Activated B cell treated with CpG ODN at 0.5 μM for 24 hours (primary cell): ENCODE measurements at places on chromosomes 2 and 18.

DNA sequence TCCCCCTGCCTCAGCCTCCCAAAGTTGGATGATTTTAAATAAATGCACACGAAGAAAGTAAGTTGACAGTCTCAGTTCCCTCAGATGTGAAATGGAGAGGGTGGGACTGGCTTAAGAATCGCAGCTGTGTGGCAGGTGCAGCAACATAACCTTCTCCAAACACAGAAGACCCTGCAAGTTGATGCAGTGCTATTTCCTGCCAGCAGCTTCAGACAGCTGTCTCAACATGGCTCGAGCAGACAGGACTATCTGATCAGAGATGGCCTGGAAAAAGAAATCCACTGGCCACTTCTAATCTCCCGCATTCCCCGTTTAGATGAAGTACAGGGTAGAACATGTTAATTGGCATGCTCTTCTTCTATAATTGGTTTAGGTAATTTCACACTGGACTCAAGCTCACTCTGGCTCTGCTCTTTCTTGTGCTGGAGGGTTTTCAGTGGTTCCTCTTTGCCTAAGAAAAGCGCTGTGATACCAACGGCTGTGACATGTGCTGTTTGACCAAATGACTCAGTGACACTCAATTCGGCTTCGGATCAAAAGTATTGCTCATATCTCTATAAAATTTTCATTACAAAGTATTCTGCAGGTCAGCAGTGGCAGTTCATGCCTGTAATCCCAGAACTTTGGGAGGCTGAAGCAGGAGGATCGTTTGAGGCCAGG is 40.2 kb downstream of the MYOM1 start:
- no peak for DNase-seq

DNA sequence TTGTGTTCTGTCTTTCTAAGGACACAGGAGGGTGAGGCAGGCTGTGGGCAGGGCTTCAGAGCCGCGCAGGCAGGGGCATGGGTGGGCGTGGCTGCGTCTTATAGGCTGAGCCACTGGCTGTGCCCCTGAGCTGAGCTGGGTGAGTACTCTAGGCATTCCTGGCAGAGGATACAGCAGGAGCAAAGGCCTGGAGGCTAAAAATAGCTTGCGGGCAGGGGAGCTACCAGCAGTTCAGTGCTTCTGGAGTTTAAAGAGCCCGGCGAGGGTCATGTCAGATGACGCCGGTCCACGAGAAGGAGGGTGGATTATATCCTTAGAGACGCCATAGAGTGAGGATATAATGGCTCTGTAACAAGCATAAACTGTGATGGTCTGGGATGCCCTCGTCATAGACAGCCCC is 31.5 kb upstream of the PDIA6 start:
- DNase-seq, result no peak

DNA sequence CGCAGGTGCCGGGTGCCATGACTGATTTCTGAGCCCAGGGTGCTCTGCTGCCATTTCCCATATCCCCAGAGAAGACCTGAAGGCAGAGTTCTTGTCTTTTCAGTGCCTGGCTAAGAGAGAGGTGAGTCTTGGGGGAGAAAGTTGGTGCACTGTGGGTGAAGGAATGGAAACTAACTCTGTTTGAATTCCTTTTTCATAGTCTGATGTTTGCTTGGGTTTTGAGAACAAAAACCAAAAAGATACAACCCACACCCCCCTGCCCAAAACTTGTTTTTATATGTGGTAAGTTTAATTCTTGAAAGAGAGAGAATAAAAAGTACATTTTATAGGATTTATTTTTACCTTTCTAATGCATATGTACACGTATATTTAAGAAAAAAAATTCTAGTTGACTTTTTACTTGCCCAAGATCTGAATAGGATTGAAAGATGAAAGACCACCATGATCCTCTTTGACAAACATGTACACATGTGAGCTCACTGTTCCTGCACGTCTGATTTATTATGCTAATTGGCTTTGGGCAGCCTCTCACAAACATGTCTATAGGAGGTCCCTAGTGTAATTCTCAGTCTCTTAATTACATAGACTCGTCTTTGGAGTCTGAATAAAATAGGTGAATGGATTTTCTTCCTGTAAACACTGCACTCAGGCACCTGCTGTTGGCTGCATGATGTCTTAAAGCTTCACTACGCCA is 46.3 kb downstream of the ARL4C start:
- DNase-seq, result no peak

DNA sequence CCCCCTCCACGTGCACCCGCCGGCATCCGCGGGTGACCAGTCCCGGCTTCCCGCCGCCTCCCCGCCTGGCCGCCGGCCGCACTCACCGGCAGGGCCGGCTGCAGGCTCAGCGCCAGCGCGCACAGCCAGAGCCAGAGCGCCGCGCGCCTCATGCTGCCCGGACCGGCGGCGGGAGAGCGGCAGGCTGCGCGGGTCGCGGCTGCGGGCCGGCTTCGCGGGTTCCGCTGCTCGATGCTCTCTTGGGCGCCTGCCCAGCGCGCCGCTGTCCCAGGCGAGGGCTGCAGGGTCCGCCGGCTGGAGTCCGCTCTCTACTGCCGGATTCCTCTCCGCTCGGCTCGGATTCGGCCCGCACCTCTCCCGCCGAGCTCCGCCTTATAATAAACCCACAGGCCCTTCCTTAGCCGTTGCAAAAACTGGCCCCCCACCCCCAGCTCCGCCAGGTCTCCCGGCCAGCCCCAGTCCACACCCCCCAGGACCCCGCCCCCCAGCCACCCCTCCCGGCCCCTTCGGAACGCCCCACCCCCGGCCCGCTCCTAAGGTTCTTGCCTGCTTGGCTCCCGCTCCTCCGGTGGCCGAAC is at the start of gene SDC1:
TSS of gene SDC1 (minus strand) at position 415 of the 578 bp plus-strand sequence. CDS start at position 152, 263 bp downstream.
- no peak for DNase-seq

- no peak for DNase-seq
These were observed 1.2 kb upstream of the ST6GAL2 start for GRCh38 chr2:106886916-106887758.

- no peak for DNase-seq
These were observed 96.3 kb upstream of the TMEM18 start for GRCh38 chr2:773256-774160.

- DNase-seq, result no peak
These were observed 40.1 kb downstream of the AGPS start for GRCh38 chr2:177432703-177433102.

GRCh38 chr2:175432021-175432420 is 250.5 kb upstream of the ATP5MC3 start:
- DNase-seq, result no peak

DNA sequence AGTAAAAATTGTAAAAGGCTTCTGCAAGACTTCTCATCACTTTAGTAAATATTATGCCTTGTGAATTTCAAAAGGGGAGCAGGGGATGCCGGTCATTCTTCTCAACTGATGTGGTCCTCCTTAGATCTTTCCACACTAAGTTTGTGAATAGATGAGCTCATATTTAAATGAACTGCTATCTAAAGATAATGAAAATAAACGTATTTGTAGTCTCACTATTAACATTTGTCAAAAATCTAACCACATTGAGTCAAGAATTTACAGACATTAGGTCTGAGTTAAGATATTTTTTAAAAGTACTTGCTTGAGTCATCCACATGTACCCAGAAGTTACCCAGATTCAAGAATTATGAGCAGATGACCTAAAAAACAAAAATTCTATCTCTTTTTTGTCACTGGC is 6.5 kb downstream of the PRPF40A start:
- no peak for DNase-seq

DNA sequence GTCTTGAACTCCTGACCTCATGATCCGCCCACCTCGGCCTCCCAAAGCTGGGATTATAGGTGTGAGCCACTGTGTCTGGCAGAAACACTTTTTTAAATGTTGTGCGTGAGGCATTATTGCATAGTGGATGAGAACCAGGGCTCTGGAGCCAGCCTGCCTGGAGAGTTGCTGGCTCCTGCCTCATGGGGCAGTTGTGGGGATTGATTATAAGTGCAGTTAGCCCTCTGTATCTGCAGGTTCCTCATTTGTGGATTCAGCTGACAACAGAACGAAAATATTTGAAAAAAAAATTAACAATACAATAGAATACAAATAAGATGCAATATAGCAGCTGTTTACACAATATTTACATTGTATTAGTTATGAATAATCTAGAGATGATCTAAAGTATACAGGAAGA is 129.4 kb upstream of the EML6 start:
- no peak for DNase-seq

GRCh38 chr2:109185821-109186570 is 57.0 kb downstream of the SH3RF3 start:
- DNase-seq, result no peak

GRCh38 chr18:56652802-56653201 is 1.6 kb downstream of the WDR7 start:
- DNase-seq, result no peak

DNA sequence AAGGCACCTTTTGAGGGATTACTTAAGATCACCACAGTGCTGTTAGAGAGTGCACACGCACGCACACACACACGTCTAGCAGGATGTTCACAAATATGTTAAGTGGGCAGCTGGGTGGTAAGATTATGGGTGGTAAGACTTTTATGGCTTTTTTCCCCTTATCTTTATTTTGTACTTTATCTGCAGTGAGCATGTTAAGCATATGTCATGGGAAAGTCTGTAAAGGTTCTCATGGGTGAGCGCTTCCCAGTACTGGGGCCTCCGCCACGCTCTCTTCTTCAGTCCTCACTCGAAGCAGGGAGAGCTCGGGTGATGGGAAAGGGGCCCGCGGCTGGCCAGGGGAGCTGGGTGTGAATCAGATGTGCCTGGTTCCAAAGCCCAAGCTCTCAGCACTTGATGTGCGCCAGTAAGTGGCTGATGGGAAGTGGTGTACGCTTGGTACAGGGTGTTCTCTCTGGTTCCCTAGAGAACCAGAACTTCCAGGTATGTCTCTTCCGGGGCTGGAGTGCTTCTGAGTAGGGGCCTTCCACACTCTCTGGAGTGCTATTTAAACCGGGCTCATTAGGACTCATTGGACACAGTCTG is 83.9 kb upstream of the YWHAQ start:
- no peak for DNase-seq

- no peak for DNase-seq
These were observed 101.6 kb upstream of the MAP4K3 start for GRCh38 chr2:39538718-39539117.

DNA sequence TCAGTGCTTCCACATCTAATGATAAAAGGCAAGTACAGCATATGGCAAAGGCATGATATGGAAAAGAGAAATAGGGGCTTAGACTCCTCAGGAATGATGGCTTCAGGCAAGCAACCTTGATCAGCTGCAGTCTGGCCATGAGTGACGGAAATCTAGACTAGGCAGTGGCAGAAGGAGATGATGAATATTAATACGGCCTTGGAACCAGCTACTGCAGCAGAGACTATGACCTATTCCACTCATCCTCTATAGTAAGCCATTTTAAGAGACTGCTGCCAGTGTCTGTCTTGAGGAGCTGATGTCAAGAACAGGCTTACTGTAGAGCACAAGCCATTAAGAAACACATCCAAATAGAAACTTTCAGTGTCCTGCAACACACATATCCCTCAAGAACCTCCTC is 23.7 kb downstream of the ASXL2 start:
- DNase-seq, result no peak

GRCh38 chr2:25400169-25400568 is 58.4 kb upstream of the DNMT3A start:
- no peak for DNase-seq

DNA sequence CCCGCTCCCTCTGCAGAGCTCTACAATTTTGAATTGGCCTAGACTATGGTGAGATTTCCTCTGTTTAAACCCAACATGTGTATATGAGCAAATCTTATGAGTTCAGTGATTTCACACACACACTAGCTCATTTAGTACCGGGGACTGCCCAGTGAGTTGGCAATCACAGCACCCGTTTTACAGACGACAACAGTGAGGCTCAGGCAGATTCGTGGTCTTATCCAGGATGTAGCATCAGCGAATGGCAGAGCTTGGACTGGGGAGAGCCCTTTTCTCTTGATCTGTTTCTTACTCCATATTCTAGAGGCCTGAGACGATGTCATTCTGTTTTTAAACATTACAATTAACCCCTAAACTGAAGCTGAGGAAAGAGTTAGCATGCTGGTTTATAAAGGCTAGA is 419.9 kb downstream of the NBAS start:
- no peak for DNase-seq

DNA sequence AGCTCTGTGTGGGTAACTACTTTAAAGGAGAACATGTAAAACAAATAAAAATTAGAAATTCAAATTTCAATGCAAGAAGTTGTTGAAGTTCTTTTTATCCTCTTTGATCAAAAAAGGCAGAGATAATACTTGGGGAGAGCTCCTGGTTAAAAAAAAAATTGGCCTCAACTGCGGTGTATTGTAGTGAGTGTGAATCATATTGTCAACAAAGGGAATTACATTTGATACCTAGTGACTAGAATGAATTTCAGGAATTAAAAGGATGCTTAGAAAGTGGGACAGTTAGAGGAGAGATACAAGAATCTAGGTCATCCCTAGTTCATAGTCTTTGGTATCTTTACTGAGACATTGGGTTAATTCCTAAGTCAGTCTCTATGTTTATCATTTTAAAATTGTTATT is 473.0 kb downstream of the CCDC85A start:
- no peak for DNase-seq

DNA sequence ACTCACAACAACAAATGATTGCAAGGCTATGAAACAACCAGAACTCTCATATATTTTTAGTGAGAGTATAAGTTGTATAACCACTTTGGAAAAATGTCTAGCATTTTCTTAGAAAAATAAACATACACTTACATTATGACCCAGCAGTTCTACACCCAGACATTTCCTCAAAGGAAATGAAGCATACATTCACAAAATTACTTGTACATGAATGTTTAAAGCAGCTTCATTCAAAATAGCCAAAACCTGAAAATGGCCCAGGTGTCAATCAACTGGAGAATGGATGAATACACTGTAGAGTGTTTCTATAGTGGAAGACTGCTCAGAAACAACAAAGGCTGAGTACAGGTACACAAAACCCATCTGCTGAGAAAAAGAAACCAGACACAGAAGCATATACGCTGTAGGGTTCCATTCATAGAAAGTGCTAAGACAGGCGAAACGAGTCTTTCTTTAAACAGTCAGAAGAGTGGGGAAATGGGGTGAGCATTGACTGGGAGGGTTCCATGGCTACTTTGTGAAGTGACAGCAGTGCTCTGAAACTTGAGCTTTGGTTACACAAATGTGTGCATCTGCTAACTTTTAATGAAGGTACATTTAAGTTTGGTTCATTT is 799.0 kb downstream of the DCDC2C start:
- no peak for DNase-seq

- no peak for DNase-seq
These were observed 101.3 kb downstream of the LOXHD1 start for GRCh38 chr18:46555724-46556123.

DNA sequence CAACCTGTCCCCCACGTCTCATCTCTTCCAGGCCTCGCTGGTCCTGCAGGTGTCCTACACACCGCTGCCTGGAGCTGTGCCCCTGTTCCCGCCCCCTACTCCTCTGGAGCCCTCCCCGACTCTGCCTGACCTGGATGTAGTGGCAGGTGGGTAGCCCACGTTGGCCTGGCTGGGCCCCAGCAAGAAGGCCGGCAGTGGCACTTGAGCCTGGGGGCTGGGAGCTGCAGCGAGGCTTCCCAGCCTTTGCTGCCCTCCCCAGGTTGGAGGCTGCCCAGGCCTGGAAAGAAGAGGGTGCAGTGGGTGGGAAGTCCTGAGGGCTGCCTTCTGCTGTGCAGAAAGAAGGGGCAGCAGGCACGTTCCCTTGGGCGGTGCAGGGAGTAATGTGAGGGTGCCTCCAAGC is 58.4 kb downstream of the DYSF start:
- DNase-seq, result no peak
